ENCODE measurements at places on chromosomes 12 and 14. TPM values are rescaled to one million over a fixed set of nuclear protein-coding genes. Genes with fewer than 3 reads are reported as not detected.

Gene SIX1
- 0.89 TPM for total RNA-seq

Gene GPR132
- total RNA-seq = 47.4 TPM

Gene TAS2R43
- 0.28 TPM for total RNA-seq

- H3K36me3 ChIP-seq = no peaks in the 10 kb centered on the region
- no peak overlapping the region for H3K4me3 ChIP-seq
- DNase-seq = no peak
- H3K27me3 ChIP-seq = peaks cover 29% of the 10 kb centered on the region
- H3K4me1 ChIP-seq = peaks cover 11% of the 10 kb centered on the region
- no peak overlapping the region for H3K27ac ChIP-seq
Measured at GRCh38 chr12:13004361-13004760, 4.3 kb upstream of the HEBP1 start.

- no peaks in the 10 kb centered on the region for H3K27me3 ChIP-seq
- H3K36me3 ChIP-seq = no peaks in the 10 kb centered on the region
- H3K27ac ChIP-seq = no peak overlapping the region
- no peak overlapping the region for H3K4me3 ChIP-seq
Measured at GRCh38 chr12:91833780-91834359, 311.8 kb downstream of the BTG1 start.

Gene CMA1
- not detected for total RNA-seq

GRCh38 chr12:26197832-26198231, 2.5 kb downstream of the SSPN start:
- no peak for DNase-seq
- H3K27ac ChIP-seq = no peak overlapping the region
- no peak overlapping the region for H3K4me3 ChIP-seq
- peaks cover 70% of the 10 kb centered on the region for H3K27me3 ChIP-seq
- H3K36me3 ChIP-seq = no peaks in the 10 kb centered on the region
- H3K4me1 ChIP-seq = peaks cover 5% of the 10 kb centered on the region

Gene ALDH2
- 0.73 TPM for total RNA-seq

- no peaks in the 10 kb centered on the region for H3K4me1 ChIP-seq
- peaks cover 57% of the 10 kb centered on the region for H3K27me3 ChIP-seq
- no peak overlapping the region for H3K27ac ChIP-seq
- H3K36me3 ChIP-seq = no peaks in the 10 kb centered on the region
Measured at GRCh38 chr12:2624543-2625288, 170.1 kb upstream of the FKBP4 start.

Gene NID2
- total RNA-seq = 0.21 TPM

DNA sequence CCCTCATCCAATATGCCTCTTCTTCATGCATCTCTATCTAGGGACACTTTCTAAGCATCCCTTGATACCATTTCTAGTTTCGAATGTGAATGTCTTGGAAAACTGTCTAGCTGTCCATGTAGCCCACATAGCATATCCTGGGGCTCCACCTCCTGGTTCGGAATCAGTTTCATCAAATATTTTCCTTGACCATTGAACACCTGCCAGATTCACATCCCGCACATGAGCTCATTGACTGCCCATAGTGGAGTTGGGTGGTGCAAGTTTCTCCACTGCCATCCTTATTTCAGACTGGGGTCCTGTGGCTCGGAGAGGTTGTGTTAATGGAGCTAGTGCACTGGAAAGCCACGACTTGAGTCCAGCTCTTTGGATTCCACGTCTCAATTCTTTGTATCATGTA, 58.6 kb upstream of the TMEM263 start:
- H3K4me1 ChIP-seq = peaks cover 8% of the 10 kb centered on the region
- no peak overlapping the region for H3K27ac ChIP-seq
- no peaks in the 10 kb centered on the region for H3K36me3 ChIP-seq
- no peak overlapping the region for H3K4me3 ChIP-seq
- H3K27me3 ChIP-seq = peaks cover 18% of the 10 kb centered on the region

GRCh38 chr14:76975051-76975450, 53.5 kb downstream of the IRF2BPL start:
- no peaks in the 10 kb centered on the region for H3K27me3 ChIP-seq
- no peaks in the 10 kb centered on the region for H3K36me3 ChIP-seq
- H3K27ac ChIP-seq = no peak overlapping the region
- no peak for DNase-seq
- H3K4me1 ChIP-seq = peaks cover 15% of the 10 kb centered on the region
- no peak overlapping the region for H3K4me3 ChIP-seq

DNA sequence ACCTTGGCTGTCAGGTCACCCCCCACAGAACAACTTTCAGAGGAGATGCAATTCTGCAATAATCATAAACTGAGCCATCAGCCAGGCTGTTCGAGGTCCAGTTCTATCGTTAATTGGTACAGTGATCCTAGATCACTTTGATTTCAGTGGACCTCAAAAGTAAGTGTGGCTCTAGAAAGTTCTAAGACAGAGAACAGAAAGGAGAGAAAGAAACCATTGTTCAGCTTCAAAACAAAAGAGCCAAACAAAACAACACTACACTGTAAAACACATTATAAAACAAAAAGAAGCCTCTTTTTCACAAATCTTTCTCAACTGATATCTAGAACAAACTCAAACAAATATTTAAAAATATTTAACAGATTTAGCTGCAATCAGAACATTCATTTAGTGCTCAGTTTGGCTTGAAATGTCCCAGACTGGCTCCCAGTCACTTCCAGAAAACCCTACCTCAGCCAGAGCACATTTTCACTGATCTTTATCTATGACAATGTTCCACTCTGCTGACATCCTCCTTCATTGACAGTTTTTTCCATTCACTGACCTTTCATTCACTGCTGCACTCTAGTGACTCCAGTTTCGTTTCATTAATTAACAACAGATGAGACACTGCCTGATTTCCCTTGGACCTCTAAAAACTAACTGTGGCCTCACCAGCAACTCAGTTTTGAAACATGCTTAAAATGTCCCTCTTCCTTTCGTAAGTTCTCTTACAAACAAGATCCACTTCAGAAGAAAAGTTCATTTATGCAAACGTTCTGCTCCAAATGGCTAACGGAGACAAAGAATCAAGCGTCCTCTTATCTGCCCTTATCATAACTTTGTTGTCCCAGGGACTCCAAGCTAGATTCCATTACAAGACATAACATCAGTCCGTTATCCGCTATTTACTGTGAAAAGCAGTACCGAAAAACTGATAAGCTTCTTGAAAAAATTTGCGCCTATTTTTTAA, 56.8 kb downstream of the DUSP16 start:
- peaks cover 25% of the 10 kb centered on the region for H3K36me3 ChIP-seq
- H3K4me3 ChIP-seq = peak overlapping the region; percentile 17
- DNase-seq = no peak
- H3K4me1 ChIP-seq = peaks cover 51% of the 10 kb centered on the region
- no peaks in the 10 kb centered on the region for H3K27me3 ChIP-seq
- H3K27ac ChIP-seq = peak overlapping the region; percentile 67

GRCh38 chr14:89241257-89241656, 175.8 kb downstream of the FOXN3 start:
- H3K4me3 ChIP-seq = no peak overlapping the region
- peaks cover 9% of the 10 kb centered on the region for H3K36me3 ChIP-seq
- H3K4me1 ChIP-seq = peaks cover 28% of the 10 kb centered on the region
- H3K27me3 ChIP-seq = no peaks in the 10 kb centered on the region
- no peak for DNase-seq

DNA sequence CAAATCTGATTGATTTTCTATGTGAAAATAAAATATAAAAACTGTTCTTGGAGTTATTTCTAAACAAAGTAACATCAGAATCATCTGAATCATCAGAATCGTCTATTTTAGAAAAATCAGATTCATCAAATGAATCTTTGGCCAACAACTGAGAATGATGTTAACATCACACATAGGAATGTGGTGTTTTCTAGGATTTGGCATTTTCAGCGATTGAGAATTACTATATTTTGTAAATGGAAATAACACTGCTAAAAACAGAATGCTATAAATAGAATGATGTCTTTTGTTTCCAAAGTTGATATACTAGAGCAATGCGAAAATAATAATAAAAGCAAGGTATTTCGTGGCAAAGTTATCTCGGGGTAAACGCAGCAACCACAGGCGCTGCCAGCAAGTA, 73.9 kb upstream of the EVL start:
- H3K27me3 ChIP-seq = peaks cover 18% of the 10 kb centered on the region
- no peak overlapping the region for H3K27ac ChIP-seq
- DNase-seq = no peak
- no peak overlapping the region for H3K4me3 ChIP-seq
- peaks cover 10% of the 10 kb centered on the region for H3K4me1 ChIP-seq

DNA sequence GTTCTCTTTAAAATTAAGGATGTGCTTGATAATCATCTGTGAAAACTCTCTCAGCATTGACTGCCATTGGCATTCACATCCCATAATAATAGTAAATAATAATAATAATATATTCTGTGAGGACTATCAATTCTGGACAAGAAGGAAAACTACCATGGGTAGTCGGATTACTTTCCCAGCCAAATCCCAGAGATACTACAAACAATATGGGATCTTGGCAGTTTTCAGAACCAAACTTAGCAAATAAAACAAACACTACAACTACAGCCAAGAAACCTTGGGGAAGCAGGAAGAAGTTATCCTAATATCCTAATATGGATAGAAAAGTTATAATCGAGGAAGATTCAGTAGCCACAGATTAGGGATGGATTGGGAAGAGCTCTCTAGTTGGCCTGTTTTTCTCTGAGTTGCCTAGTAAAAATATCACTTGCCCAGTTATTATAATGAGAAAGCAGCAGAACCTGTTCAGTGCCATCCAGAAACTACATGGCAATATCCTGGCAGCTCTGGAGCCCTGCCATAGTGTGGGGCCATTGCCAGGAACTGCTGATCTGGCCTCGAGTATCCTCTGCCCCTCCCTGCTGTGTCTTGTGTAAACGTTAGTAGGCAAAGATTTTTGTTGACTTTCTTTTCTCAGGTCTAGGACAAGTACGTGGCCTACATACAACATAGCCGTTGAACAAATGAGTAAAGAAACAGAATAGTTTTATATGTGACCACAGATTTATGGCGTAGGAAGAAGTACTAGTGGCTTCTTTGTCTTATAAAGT, 193.5 kb downstream of the SLC2A13 start:
- H3K27me3 ChIP-seq = no peaks in the 10 kb centered on the region
- H3K4me3 ChIP-seq = no peak overlapping the region
- no peaks in the 10 kb centered on the region for H3K36me3 ChIP-seq

GRCh38 chr14:92952481-92953298, 29.7 kb downstream of the CHGA start:
- H3K27ac ChIP-seq = no peak overlapping the region
- DNase-seq = no peak
- no peak overlapping the region for H3K4me3 ChIP-seq
- H3K4me1 ChIP-seq = peaks cover 7% of the 10 kb centered on the region
- H3K36me3 ChIP-seq = peaks cover 10% of the 10 kb centered on the region

- H3K27me3 ChIP-seq = no peaks in the 10 kb centered on the region
- no peak overlapping the region for H3K27ac ChIP-seq
- DNase-seq = no peak
- no peak overlapping the region for H3K4me3 ChIP-seq
- no peaks in the 10 kb centered on the region for H3K4me1 ChIP-seq
Measured at GRCh38 chr12:97216848-97217247, 245.8 kb upstream of the RMST start.

DNA sequence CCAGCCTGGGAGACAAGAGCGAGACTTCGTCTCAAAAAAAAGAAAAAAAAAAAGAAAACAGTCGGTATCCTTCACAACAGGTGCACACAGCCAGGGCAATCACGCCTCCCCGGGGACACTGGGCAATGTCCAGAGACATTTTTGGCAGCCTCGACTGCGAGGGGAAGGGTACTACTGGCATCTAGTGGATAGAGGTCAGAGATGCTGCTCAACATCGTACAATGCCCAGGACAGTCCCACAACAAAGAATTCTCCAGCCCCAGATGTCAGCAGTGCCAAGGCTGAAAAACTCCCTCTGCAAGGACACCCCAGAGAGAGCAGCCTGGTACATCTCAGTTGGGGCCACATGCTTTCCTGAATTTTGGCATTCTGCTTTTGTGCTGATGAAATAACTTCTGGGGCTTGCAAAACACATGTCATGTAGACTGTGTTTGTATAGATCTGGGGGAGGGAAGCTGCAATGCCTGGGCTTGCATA, 21.5 kb downstream of the ALDH2 start:
- H3K36me3 ChIP-seq = no peaks in the 10 kb centered on the region
- no peak overlapping the region for H3K4me3 ChIP-seq
- DNase-seq = no peak
- no peak overlapping the region for H3K27ac ChIP-seq
- no peaks in the 10 kb centered on the region for H3K27me3 ChIP-seq

Gene MUCL1
- total RNA-seq = not detected

DNA sequence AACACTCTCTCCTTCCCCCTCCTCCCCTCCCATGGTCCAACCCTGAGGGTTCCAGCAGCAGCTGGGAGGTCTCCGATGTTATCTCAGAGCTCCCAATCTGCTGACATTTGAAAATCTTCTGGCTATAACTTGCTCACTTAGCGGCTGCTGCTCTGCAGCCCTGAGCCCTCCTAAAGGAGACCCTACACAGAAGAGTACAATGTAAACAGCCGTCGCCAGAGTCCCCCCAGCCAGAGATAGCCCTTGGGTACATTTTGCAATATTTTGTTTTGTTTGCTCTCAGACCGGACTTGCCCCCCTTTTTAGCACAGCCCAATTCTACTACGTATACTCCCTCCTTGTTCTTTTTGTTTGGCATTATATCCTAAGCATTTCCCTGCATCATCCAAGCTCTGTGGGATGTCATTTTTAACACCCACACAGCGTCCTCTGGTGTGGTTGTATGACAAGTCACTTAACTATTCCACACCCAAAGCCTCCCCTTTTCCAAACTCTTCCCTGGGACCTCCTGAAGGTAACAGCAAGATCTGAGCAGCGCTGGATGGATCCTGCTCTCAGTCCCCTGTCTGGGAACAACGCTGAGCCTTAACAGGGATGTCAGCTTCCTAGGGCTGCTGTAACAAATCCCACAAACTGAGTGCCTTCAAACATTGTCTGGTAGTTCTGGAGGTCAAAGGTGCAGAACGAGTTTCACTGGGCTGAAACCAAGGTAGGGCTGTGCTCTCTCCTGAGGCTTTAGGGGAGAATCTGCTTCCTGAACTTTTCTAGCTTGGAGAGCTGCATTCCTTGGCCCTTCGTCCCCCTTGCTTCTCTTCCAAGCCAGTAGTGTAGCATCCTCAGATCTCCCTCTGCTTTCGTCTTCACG, 25.3 kb upstream of the TCL1B start:
- H3K27me3 ChIP-seq = peaks cover 12% of the 10 kb centered on the region
- no peaks in the 10 kb centered on the region for H3K4me1 ChIP-seq
- no peak overlapping the region for H3K4me3 ChIP-seq
- no peaks in the 10 kb centered on the region for H3K36me3 ChIP-seq
- H3K27ac ChIP-seq = no peak overlapping the region
